Fibroblast of skin of back (primary cell): ENCODE measurements at places on chromosomes 4 and X.

DNA sequence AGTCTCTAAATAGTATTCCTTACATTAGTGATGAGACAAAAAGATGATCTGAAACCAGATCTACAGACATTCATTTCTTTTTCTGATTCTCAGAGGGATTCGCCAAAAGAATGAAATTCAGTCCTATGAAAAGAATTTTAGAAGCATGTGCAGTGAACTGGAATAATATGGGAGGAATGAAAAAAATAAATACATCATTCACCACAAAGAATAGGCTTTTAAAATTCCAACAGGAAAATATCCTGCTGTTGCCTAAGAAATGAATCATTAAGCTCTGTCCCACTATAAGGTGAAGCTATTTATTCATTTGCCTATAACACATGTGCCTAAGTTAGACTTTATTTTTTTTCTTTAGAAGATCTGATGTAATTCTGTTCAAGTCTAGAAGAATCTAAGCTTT is 165.9 kb downstream of the IL15 start:
- peak; percentile 93 for DNase-seq

DNA sequence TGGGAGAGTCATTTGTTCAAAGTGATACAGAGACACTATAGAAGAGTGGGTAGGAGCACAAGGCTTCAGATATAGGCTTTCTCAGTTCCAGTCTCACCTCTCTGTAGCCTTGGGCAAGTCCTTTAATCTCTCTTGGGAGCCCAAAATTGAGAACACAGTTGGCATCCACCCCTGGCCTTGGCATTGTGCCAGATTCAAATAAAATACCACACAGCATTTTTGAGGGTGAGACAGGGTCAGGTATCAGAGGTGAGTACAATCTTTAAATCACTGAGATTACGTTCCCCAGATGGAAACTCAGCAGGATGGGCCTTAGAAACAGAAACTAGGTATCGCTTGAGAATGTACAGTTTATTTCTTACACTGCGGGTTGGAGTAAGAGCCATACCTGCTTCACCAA is 25.2 kb upstream of the SMIM10L2A start:
- no peak for DNase-seq

DNA sequence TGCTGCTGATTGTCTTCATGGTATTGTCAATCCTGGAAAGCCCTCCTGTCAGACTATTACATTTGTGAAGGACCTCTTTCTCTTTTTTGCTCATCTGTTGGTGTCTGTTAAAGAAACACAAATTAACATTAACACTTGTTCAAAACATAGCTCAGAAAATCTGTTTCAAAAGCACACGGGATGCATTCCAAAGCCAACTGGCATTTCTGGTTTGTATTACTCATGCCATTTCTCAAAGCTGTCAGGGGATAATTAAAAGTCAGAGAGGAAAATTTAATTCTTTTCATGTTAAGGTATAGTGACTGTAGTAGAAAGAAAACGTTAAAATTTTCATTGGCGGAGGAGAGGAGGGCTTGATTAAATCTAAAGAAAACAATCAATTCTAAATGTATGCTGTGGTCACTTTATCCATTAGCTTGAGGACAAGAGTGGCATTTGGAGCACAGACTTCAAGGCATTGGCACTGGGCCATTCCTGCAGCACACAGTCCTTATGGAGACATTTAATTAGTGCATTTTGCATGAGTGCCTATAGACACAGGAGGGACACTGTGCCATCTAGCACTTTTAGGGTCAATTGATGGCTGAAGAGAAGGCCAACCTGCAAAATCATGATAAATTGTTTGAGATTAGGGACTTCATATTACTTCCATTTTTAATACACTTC is 21.2 kb upstream of the GLRA2 start:
- DNase-seq: no peak

DNA sequence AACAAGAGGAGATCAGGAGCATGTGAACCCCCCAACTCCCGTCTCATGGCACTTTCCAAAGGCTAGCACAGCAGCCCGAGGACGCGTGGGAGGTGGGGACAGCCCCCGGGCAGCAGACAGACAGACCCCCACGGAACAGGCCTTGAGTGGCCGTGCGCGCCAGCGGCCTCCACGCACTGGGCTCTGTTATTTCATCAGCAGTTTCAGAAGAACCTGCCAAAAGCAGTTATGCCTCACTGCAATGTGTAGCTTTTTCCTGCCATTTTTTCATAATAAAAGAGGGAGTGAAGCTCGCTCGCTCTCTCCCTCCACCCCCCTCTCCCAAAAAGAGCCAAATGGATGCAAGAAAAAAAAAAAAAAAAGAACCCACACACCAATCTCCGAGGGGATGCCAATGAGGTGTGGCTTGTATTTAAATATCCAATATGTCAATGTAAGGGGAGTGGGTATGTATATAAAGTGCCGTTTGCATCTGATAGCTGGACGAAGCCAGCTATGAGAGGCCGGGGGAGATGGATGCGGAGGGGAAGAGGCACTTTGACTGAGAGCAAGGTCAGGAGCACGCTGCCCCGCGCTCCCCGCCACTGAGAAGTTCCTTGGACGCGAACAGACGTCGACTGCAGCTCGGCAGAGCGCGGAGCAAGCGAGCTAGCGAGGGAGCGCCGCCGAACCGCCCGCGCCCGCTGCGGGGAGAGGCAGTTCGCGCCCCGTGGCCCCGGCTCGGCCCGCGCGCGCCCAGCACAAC is at the start of gene FGF16:
Gene FGF16, plus strand, starts transcription at position 482 of the 745 bp plus-strand sequence. CDS start 286 bp downstream, outside the sequence.
- no peak for DNase-seq
